Osteocyte (in vitro differentiated cells): ENCODE measurements at places on chromosomes 3 and 15.

DNA sequence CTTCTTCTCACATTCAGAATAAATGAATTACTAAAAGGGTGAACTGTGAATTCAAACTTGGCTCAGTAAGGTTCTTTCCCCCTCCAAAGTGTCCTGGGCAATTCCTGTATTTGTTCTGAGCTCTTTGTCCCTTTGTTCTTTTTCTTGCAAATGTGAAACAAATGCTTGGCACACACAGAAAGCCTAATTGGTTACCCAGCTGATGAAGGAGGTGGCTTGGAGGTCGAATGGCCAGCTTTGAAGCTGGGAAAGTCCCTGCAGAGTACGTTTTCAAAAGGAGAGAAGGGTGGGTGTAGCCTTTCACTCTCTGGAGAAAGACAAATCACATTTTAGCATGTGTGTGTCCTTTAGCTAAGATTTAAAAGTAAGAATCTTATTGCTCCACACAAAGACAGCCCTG is 154.4 kb downstream of the PEX5L start:
- no peak for DNase-seq

- DNase-seq: no peak
Measured at GRCh38 chr15:89303986-89304385, 30.6 kb downstream of the POLG start.

DNA sequence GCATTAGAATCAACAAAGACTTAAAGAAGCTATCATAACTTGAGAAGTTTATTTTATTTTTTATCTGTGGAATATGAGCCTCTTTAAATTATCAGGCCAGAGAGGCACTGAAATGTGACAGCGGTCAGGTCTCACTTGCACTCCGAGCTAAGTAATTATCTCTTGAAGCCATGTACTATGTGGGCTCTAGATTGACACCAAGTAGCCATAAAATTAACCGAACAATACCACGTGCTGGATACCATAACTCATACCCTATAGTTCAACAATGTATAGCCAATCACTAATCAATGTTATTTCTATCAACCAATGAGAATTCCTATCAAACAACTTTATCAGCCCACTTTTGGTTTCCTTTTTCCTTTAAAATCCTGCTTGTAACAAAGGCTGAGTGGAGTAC is 299.3 kb downstream of the TBC1D5 start:
- DNase-seq: no peak

DNA sequence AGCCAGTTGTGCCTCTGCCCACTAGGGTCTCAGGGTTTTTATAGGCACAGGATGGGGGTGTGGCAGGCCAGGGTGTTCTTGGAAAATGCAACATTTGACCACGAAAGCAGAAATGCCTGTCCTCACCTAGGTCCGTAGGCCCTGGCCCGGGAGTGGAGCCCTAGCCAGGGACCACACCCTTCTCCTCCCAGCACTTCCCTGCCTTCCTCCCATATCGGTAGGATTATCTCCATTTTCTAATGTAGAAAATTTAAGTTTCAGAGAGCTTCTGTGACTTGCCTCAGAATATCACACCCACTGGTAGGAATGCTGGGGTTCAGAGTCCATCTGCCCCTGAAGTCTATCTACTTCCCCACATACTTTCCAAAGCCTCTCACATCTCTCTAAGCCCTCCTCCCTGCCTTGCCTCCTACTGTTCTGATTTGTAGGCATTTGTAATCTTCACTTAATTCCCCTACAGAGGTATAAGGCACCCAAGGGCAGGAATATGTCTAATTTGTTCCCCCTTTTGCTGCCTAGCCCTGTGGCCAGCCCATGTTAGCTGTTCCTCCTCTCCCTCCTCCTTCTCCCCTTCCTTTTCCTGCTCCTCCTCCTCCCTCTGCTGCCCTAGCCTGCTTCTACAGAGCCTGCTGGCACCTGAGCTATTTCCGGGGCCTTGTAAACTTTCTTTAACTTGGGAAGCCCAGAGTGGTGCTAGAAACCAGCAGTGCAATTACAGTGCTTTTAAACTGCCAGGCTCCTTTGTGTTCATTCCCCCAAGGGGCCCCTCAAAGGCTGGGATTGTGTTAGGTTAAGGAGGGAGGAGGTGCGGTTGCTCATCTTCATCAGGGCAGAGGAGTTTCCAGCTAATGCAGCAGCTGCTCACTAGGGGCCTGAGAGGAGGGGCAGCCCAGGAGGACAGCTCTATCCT is 71.1 kb downstream of the MRPL46 start:
- DNase-seq: peak; percentile 67

DNA sequence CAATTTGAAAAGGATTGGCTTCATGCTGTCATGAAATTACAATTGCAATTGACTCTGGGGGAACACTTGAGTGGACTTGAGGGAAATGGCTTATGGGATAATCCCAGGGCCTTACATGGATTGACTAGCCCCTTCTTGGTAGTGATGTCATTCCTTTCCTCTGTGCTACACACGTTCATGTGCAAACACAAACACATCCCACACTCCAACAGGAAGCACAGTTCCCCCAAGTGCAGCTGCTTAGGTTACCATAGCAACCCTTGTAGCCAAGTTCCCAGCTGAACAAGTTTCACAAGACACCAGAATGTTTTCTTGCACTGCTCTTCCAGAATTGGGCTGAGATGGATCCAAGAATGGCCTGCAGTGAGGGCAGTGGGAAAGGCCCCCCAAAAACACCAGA is 217.0 kb downstream of the ZNF621 start:
- no peak for DNase-seq

DNA sequence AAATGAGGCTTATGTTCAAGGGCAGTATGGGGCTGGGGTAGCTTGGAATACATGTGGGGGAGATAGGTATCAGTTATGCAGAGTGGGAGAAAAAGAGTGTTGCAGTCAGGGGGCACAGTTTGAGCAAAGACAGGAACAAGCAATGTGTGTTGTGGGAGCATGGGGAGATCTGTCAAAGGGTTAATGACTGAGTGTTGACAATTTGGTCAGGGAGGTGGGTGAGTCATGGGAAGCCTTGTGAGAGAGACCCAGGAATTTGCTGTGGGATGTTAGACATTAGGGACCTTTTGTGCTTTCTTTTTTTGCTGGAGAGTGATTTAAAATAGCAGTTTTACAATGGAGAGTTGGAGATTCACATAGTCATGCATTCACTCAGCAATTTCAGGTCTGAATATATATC is 221.6 kb upstream of the NR2E3 start:
- DNase-seq: no peak

GRCh38 chr3:30524357-30525040 is 81.9 kb upstream of the TGFBR2 start:
- DNase-seq: no peak
